Placental epithelial cell (primary cell): ENCODE measurements at places on chromosomes 3 and 15. TPM values are rescaled to one million over a fixed set of nuclear protein-coding genes. Genes with fewer than 3 reads are reported as not detected.

The PPM1L gene
- total RNA-seq: 2.0 and 4.7 TPM in 2 replicates

The TGM5 gene
- total RNA-seq: not detected in 2 replicates

The GPR27 gene
- 0.33 TPM in 1 of 2 replicates, not detected in the other for total RNA-seq

The IL17RB gene
- total RNA-seq: under 0.01 and 0.11 TPM in 2 replicates

The MAGEL2 gene
- 0.11 and 0.39 TPM in 2 replicates for total RNA-seq

The KBTBD13 gene
- total RNA-seq: not detected in 2 replicates

The C3orf85 gene
- total RNA-seq: not detected in 2 replicates

The PLIN1 gene
- 0.33 and 0.39 TPM in 2 replicates for total RNA-seq
